CD4-positive, alpha-beta T cell treated with Interleukin-4 for 4 hours (primary cell): ENCODE measurements at places on chromosomes 5 and 9.
A peak's percentile ranks its signal among the peaks of the same experiment; 100 is the strongest.

- no peak for DNase-seq
Observed at GRCh38 chr5:40976836-40977235, 67.5 kb downstream of the C7 start.

GRCh38 chr9:92983984-92984589 is 36.8 kb downstream of the FGD3 start:
- DNase-seq, result no peak

DNA sequence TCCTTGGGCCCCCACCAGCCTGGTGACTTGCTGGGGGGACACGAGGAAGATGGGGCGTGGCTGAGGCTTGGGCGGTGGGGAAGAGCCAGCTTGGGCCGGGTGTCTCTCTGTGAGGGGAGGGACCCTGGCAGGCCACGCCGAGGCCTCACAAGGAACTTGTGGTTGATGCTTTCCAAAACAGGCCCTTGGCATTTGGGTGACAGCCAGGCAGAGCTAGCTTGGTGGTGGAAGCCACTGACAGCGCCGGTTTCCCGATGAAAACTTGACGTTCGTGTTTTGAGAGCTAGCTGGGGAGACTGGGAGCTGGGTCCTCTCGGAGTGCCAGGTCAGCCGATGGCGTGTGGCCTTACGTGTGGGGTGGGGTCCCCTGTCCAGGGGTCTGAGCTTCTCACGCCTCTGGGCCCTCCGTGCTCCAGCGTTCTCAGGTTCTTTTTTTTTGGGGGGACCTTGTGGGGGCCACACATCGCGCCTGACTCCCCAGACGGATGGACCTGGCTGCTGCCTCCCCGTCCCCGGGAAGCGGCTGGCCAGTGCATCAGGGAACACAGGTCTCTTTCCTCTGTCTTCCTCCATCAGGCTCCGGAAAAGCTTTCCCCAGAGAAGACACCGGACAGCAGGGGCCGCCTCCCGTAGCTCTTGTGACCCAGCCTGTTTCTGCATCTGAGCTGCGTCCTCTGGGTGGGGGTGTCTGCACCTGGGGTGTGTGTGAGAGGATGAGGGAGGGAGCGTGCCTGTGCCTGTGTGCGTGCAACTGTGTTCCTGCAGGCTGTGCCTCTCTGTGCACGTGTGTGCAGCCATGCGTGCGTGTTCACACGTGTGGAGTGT is 129.3 kb upstream of the LPCAT1 start:
- DNase-seq, result no peak

- DNase-seq, result no peak
Observed at GRCh38 chr5:82470185-82470994, 192.2 kb upstream of the RPS23 start.

GRCh38 chr9:27491154-27491553 is 32.9 kb upstream of the IFNK start:
- DNase-seq, result no peak

DNA sequence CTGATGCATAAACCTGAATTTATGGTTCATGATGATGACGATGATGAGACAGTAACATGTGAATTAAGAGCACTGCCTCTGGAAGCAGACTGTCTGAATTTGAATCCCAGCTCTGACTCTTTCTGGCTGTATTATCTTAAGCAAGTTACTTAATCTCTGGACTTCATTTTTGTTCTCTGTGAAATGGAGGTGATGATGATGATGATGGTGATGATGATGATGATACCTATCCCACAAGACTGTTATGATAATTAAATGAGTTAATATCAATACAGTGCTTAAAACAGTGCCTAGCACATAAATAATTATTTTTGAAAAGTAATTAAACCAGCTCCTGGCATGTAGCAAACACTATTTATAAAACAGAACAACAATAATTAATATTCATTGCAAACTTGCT is 13.2 kb upstream of the AGGF1 start:
- no peak for DNase-seq

DNA sequence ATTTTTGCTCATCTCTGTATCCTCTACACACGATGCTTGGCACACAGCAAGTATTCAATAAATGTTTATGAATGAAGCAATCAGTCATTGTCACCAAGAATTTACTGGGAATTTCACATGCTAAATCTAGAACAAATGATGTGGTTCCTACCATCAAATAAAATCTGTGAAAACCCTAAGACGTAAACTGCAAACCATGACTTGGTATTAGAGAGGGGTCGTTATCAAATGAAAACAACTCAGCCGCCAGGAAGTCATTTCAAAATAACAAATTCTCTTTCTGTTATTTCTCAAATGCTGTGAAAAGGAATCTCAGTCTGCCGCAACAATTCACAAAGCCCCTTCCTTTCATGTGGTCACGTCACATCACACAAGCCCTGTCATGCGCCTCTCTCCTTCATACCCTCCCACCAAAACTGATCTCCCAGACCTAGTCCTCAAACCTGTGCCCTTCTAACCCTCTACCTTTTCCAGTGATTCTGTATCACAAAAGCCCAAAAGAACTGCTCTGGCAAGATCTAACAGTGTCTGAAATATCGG is 173.6 kb downstream of the DEPDC1B start:
- DNase-seq, result no peak

DNA sequence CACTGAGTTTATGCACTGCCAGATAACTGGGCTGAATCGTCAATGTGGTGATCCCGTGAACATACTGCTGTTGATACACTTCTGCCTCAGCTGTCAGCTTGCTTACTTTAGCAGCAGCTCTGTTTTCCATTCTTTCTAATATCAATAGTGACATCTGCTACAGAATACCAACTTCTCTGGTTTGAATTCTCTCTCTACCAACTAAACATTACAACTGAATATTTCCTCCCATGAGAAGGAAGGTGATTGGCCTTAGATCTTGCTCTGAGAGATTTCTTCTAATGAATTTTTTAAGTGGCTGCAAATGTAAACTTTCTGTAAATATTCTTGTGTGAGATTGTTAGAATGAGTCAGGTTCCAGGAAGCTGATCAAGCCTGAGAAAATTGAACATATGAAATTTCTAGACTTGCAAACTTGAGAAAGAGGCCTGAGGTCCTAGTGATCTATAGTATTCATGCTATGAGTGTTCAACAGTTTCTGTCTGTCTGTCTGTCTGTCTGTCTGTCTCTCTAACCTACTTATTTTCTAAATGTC is 205.5 kb upstream of the CDKN2B start:
- DNase-seq, result no peak

DNA sequence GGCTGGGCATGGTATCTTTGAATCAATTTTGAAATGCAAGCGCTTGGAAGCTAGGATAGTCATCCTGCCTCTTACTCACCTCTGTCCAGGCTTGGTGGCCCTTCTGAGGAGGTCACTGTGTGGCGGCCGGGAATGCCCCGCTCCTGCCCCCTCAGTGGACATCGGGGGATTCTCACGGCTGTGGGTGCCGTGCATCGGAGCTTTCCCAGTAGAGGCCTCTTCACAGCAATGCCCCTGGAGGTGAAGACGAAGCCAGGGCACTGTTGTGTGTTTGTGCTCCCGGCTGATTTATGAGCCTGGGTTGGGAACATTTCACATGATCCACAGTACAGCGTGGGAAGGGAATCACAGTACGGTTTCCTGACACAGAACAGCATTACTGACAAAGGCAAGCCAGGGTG is 147.5 kb downstream of the NXNL2 start:
- DNase-seq, result no peak

- no peak for DNase-seq
Observed at GRCh38 chr5:170603578-170604565, 100.1 kb downstream of the KCNIP1 start.

DNA sequence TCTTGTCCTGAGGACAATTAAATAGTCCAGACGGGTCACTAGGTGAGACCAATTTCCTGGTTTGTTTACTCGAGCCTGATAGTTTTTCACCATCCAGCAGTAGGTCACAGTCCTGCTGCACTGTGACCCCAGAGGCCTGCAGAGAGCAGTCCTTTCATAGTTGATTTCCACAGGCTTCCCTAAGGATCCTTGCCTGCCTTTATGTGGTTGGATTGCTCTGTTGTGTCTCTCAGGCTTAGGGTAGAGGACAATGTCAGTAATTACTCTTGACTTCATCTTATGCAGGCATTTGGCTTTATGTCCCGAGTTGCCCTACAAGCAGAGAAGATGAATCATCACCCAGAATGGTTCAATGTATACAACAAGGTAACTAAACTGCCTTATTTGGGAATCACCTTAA is 9.0 kb upstream of the CATSPER3 start:
- DNase-seq, result no peak

DNA sequence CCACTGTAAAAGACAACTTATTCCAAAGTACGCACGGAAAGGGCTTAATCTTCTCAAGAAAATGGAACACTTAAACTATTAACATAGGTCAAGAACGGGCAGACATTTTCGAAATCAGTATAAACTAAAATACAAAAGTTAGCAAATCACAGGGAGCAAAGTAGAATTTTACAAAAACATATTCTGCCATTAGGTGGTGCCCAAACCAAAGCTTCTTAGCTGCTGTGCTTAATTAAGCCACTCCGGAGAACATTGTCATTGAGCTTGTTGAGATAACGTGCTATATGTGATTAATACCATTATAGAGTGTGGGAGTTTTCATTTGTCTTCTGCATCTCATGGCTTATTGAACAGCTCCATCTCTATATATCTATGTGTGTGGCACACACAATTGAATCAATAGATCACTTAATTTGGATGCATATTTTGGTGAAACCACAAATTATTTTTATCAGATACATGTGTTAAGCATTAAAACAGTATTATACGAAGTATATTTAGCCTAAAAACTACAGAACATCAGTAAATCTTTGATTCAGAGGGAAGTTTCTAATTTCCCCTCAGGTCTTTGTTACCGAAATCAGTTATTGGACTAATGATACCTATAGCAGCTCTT is 23.4 kb downstream of the UBLCP1 start:
- peak; percentile 44 for DNase-seq

DNA sequence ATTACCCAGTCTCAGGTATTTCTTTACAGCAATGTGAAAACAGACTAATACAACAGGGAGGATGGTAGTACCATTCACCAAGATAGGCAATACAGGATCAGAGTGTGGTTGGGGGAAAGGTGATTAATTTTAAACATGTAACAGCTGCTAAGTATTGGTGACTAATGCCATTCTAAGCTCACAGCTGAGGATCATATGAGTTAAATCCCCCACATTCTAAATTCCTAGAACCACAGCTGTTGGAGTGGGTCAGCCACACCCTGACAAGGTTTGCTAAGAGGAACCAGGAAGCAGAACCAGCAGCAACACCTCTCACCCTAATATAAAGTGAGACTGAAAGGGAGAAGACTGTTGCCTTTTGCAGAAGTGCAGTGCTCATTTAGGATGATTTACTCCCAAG is 24.8 kb downstream of the HSPB3 start:
- no peak for DNase-seq

DNA sequence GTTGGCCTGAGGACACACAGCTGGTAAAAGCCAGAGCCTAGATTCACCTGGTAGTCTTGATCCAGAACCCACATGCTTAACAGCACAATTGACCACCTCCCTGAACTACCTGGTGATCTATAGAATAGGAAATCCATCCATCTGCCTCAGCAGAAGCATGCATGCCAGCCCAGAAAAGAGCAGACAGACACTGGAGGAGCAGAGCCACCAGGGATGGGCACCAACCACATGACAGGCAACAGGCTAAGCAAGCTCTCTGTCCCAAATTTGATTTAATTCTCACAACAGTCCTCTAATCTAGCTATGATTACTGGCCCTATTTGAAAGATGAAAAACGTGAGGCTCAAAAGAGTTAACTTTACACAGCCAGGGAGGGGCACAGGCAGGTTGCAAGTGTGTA is 208.1 kb downstream of the SPOCK1 start:
- DNase-seq, result no peak

DNA sequence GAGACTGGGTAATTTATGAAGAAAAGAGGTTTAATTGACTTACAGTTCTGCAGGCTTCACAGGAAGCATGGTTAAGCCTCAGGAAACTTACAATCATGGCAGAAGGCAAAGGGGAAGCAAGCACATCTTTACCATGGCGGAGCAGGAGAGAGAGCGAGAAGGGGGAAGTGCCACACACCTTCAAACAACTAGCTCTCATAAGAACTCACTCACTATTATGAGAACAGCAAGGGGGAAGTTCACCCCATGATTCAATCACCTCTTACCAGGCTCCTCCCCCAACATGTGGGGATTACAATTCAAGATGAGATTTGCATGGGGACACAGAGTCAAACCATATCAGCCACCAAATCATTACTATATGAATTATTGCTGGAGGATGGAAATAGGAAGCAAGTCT is 30.3 kb upstream of the STX17 start:
- DNase-seq, result no peak

- DNase-seq, result no peak
Observed at GRCh38 chr5:98657559-98657958, 115.9 kb upstream of the RGMB start.

GRCh38 chr9:79264041-79264440 is 307.7 kb upstream of the TLE4 start:
- no peak for DNase-seq

GRCh38 chr5:107840161-107840560 is 169.4 kb upstream of the EFNA5 start:
- no peak for DNase-seq

DNA sequence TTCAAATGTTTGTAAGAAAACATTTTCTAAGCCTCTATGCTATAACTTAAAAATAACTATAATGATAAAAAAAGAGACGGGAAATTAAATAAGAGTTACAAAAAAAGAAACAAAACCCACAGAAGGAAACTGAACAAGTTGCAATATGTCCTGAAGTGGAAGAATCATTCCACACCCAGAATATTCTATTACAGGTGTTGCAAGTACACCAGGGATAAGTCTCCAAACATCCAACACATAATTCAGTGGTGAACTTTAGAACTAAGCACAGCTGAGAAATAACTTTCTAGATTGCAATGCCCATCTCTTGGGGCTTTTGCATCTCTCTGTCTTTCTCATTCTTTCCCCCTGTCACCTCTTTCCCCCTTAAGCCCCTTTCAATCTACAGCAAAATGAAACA is 325.2 kb downstream of the BRINP1 start:
- DNase-seq, result no peak

DNA sequence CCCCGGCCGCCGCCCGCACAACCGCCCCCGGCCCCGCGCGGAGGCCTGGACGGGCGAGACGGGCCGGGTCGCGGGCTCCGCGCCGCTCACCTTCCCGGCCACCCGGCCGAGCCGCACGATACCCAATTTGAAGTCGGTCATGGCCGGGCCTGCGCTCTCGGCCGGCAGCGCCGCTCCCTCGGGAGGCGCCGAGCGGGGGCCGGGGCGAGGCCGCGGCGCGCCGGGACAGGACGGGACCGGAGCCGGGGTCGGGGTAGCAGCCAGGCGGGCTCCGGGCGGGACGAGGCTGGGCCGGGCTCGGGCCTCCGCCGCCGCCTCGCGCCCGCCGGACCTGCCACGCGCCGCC is 216 bp downstream of the ZMYND19 start:
- DNase-seq, result no peak
